Stimulated activated CD8-positive, alpha-beta memory T cell treated with anti-CD3 and anti-CD28 coated beads, Interleukin-7, amount 100 ng/mL, for 48 hours (primary cell): ENCODE measurements at places on chromosomes 2 and 18.

GRCh38 chr18:68121826-68122225 is 593.1 kb downstream of the TMX3 start:
- DNase-seq, result no peak

GRCh38 chr18:79554321-79554720 is 125.3 kb upstream of the CTDP1 start:
- DNase-seq, result no peak

DNA sequence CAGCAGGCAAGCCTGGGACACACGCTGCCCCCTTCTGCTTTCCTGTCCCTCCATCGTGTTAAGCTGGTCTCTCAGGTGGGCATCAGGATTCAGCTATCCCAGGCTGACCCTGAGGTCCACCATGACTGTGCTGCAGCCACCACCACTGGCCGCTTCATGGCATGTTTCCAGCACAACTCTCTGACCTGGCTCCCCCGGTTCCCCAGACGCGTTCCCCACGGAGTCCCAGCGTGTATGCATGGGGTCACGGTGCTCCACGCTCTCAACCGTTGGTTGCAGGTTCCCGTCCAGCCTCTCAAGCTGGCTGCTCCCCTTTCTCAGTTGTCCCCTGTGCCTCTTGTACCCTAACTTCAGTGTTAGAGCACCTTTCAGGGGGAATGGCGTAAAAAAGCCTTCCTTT is 20.3 kb downstream of the HPCAL1 start:
- no peak for DNase-seq

GRCh38 chr2:127700527-127701192 is 637 bp upstream of the SFT2D3 start:
- DNase-seq, result no peak

DNA sequence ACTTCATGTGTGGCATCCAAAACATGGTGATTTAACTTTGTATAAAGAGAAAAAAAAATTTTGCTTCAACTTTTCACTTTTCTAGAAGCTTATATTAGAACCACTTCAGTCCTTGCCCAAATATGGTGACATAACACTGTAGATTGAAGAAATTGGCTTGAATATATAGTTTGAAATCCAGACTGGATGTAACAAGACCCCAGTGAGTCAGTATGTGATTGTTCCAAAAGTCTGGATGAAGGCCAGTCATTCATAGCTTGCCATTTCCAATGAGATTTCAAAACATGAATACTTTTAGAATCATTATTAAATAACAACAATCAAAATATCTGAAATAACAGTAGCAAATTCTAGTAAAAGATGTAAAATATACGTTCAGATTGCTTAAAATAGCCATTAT is 104.8 kb upstream of the FN1 start:
- DNase-seq, result no peak

- DNase-seq, result no peak
Observed at GRCh38 chr18:4074647-4075046, 380.5 kb downstream of the DLGAP1 start.

GRCh38 chr2:100451092-100451491 is 19.2 kb upstream of the NMS start:
- no peak for DNase-seq

- DNase-seq, result peak; percentile 83
Observed at GRCh38 chr2:43133708-43134570, 92.5 kb downstream of the ZFP36L2 start.

DNA sequence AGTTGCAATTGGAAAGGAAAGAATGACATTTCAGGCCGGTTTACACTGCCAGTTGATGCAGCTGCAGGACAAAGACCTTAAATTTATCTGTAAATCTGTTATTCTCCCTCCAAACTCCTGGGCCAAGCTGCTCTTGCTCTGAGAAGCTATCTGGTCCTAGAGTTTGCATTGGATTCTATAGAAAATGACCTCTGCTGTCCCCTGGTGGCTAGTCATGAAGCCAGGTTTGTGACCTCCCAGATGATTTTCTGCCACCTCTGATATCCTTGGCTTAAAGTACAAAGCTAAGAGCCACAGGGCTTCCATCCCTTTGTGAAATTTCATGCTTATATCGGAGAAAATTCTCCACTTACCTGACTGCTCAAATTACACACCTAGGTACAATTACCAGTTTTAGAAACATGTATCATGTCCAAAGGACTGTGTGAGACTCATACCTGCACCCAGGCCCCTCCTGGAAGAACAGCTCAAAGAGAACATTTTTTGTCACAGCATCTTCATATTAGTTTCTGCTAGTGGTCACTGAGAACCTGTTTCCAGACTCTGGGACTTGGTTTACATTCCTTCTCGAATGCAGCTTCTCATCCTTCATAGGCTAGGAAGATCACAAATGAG is 28.9 kb upstream of the IER3IP1 start:
- no peak for DNase-seq

DNA sequence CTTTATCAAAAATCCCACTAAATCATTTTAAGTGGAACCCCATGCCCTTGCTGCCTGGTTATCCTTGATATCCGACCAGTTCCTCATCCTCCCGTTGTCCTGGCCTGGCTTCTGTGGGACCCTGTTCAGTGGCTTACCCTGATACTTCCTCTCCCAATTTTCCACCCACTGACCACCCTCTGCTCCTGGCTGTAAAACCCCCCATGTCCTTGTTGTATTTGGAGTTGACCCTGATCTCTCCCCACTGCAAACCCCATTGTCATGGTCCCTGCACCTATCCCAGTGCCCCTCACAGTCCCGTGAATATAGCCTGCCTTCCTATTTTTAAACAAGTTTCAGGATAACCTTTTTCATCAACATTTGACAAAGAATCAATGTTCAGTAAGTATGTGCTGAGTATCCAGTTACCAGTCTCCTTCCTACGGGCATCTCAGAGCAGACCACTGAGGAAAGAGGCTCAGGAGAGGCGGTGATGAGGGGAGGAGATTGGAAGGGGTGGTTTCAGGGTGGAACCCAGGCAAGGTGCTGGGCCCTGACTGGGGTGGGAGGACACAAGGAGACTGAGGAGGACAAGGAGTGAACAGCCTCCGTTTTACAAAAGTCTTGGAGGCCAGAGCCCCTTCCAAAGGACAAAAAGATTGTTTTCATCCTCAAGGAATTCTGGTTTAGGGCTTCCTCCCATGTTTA is 131.8 kb downstream of the PXDN start:
- DNase-seq, result no peak
